ENCODE measurements at places on chromosomes 3 and 15.

DNA sequence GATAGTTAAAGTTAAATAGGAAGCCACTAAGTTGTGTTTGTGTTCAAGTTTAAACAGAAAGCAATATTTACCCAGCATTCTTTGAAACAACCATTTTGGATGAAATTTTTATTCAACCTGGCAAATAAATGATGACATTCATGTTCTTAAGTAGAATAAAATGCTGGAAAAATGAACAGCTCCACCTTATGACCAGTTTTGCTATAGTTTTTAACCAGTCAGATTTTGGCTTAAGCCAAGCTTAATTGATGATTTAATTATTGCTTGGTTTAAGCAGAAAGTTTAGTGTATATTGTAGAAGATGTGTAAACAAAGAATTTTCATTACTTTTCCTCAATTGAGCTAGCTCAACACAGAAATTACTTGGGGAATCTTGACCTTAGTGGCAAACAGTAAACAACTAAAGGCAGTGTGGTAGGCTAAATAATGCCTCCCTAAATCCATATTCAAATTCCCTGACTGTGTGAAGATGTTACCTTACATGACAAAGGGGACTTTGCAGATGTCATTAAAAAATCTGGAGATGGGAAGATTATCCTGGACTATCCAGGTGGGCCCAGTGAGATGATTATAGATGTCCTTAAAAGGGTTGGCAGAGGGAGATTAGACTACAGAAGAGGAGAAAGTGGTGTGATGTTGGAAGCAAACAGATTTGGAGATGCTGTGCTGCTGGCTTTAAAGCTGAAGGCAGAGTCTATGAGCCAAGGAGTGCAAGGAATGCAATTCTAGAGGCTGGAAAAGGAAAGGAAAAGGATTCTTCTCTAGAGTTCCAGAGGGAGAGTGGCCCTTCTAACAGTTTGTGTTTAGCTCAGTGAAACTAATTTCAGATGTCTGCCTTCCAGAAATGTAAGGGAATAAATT is 448.6 kb upstream of the GOLIM4 start:
- DNase-seq: no peak

DNA sequence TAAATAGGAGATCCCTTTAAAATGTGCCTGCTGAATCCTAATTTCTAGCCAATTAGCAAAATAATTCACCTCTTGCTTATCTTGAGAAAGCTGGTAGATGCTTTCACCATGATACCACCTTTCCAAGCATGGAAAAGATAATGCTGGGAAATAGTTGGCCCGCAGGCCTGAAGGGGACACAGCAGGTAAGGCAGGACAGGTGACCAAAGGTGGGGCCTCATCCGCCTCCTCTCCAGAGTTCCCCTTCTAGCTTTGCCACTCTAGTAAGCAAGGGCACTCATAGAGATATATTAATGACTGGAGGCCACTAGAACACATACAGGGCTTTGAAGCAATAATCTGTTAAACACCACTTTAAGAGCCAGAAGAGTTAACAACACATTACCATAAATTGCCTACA is 45.5 kb downstream of the SATB1 start:
- no peak for DNase-seq

- DNase-seq: no peak
Observed at GRCh38 chr3:66819993-66820501, 178.1 kb upstream of the KBTBD8 start.

- DNase-seq: no peak
Observed at GRCh38 chr3:78832785-78833204, 935.0 kb downstream of the ROBO1 start.

DNA sequence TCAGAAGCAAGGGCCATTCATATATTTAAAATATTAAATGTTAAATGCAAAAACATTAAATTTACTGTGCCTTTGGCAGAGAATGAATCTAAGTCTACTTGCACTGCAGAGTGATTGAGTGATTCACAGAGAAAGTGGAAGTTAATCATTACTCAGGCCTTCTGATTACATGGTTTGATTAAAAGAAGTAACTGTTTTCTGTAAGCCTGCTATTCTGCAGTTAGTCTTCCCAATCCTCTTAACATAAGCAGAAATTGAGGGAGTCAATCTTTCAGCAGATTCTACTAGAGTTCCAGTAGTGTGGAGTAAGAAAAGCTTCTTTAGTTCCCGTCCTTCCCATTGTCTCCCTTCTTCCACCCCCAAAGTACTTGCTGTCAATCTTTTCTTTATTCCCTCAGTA is 1.5 kb downstream of the NLGN1 start:
- DNase-seq: no peak

GRCh38 chr15:70243686-70244540 is 146.2 kb upstream of the TLE3 start:
- peak; percentile 5 for DNase-seq

- no peak for DNase-seq
Observed at GRCh38 chr3:159149633-159150032, 347.8 kb downstream of the MFSD1 start.

DNA sequence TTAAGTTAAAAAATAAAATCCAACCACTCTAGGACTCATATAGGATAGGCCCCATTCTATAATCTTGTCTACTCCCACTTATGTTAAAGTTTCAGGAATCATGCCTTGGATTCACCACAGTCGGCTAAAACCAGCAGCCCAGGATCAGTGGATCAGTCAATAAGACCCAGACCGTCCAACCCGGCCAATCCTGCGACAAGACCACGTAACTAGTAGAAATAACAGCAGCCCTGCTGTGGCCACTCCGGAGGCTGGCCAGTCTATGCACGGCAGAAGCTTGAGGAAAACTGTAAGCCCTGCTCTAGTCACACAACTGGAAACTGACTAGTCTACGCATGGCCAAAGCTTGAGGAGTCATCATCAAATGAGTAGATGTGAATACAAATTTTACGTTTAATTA is 12.8 kb upstream of the SLC9C1 start:
- DNase-seq: no peak

DNA sequence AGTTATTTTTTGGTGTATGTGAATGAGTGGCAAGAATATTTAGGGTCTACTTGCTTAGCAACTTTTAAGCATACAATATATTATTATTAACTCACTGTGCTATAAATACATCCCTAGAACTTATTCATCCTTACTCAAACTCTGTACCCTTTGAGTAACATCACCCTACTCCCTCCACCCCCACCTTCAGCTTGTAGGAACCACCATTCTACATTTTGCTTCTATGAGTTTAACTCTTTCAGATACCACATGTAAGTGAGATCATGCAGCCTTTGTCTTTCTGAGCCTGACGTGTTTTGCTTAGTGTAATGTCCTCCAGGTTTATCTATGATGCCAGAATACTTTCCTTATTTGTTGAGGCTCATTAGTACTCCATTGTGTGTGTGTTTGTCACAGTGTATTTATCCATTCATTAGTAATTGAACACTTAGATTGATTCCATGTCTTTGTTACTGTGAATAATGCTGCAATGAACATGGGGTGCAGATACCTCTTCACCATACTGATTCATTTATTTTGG is 526.9 kb downstream of the PYDC2 start:
- no peak for DNase-seq

- no peak for DNase-seq
Observed at GRCh38 chr15:40498418-40498817, 27.6 kb downstream of the CHST14 start.

DNA sequence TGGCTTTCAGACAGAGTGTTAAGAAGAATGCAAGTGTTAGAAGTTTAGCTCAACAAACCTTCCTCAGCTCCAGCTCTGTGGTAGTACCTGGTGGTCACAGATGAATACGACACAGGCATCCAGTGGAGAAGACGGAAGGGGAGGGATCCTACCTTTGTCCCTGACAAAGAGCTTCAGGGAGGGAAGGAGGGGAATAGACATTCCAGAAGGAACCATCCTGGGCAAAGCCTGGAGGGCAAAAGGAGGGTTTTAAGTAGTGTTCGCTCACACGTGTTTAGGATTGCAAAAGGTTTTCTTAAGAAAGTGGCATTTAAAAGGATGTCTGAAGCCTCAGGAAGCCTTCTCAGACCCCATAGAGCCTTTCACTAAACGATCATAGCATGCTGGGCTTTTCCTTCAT is 2.8 kb downstream of the CHCHD4 start:
- DNase-seq: no peak

- DNase-seq: no peak
Observed at GRCh38 chr3:108554913-108555571, 34.2 kb downstream of the CIP2A start.

GRCh38 chr3:195020185-195020584 is 250.8 kb downstream of the XXYLT1 start:
- DNase-seq: no peak

GRCh38 chr3:58143417-58144055 is 67.2 kb downstream of the DNASE1L3 start:
- no peak for DNase-seq

- DNase-seq: no peak
Observed at GRCh38 chr3:182920515-182921084, 59.7 kb downstream of the DCUN1D1 start.

DNA sequence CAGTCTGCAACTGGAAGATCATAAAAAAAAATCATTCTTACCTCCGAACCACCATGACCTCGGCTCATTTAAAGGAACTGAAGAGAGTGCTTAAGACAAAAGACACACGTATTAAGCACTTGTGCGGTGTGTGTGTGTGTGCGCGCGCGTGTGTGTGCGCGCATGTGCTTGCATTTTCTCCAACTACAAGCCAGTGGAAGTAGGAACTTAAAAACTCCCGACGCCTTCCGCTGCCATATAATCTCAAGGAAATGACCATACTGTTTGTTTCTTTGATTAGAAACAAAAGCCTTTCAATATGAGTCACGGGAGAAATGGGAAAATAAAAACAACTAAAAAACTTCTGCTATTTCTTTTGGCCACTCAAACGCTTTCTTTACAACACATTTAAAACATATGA is 32.4 kb downstream of the FRMD4B start:
- no peak for DNase-seq

GRCh38 chr15:57595011-57595866 is 3.5 kb downstream of the MYZAP start:
- no peak for DNase-seq

DNA sequence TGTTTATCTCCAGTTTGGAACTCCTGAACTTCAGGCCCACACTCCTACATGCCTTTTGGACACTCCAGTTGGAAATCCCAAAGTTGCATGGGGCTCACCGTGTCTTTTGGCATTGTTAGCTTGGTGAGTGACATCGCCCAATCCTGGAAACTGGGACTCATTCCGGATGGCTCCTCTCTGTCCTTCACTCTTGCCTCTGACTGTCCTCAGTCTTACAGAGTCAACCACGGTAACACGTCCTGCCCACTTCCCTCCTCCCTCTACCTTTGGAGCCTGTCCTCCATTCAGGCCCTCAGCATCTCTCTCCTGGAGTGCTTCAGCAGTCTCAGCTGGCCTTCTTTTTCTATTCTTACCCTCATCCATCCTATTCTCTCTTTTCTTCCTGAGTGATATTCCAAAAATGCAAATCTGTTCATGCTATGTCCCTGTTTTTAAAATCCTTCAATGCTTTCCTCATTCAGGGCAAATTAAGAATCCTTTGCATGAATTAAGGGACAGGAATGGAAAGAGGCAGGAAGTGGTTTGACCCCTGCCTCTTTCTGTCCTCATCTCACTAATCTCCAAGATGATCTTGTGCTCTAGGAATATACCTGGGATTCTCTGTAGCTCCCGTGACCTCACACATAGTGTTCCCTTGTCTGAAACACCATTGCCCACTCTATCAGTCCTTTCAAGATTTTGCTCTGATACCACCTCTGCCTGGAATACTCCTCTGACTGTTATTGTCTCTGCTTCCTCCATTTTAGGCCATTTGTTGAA is 42.5 kb downstream of the LPP start:
- DNase-seq: no peak

GRCh38 chr3:163577271-163577670 is 1501.0 kb downstream of the SI start:
- no peak for DNase-seq

DNA sequence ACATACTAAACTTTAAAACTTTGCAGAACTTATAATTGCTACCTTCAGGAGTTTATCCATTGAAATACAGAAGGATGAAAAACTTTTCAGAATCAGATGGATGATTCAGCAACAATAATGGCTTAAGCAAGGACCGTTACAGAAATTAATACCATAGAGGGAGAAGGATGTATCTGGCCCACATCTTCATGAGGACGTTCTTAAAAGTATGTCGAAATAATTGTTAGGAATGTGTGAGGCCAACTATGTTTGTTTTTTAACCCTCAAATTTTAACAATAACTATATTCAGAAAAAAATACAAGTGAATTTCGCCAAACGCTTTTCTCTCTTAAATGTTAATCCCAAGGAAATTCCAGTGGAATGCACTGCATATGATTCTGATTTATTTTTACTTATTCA is 105.2 kb upstream of the EPHA3 start:
- DNase-seq: no peak

GRCh38 chr3:7745711-7746110 is 755.9 kb upstream of the LMCD1 start:
- no peak for DNase-seq

- no peak for DNase-seq
Observed at GRCh38 chr3:166879661-166880060, 500.4 kb downstream of the ZBBX start.

- DNase-seq: no peak
Observed at GRCh38 chr15:36617529-36618196, 38.2 kb downstream of the CDIN1 start.

GRCh38 chr3:116188231-116188785 is 257.0 kb downstream of the LSAMP start:
- no peak for DNase-seq

DNA sequence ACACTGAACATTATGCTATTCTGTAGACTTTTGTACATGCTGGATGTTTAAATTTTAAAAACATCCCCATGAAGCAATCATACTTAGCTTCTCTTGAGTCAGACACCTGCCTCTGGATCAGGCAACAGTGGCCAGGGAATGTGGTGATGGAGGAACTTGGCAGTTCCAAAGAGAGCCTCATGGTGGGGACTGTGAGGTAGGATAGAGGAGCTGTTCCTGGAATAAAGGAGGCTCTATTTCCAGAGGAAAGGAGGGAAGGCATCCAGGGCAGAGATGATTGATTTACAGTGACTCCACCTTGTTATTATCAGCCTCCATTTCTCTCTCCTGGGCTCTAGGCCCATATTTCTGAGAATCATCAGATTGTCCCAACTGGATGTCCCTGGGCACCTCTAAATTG is 35.0 kb upstream of the ABHD17C start:
- DNase-seq: no peak

DNA sequence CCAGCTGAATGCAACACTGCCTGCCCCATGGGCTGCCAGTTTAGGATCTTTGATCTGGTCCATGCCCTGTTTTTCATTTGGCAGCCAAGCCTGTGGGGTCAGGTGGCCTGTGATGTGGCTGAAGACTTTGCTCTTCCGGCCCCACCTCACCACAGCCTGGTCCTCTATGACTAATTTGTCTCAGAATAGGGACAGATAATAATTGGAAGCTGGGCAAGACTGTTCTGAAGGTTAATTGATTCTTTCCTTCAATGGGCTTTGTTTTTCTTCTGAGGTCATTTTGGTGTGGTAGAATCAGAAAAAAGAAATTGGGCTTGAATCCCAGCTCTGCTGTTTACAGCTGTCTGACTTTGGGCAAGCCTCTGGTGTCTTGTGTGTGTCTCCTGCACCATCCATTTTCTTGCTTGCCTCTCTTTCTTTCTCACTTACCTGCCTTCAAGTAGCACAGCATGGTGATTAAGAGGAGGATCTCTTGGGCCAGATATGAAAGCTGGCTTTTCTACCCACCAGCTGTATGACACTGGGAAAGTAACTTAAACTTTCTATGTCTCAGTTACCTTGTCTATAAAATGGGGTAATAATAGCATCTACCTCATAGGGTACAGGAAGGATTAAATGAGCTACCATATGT is 24.2 kb downstream of the ABHD2 start:
- DNase-seq: no peak
